ENCODE measurements at places on chromosomes 1 and 21.
A peak's percentile ranks its signal among the peaks of the same experiment; 100 is the strongest.

DNA sequence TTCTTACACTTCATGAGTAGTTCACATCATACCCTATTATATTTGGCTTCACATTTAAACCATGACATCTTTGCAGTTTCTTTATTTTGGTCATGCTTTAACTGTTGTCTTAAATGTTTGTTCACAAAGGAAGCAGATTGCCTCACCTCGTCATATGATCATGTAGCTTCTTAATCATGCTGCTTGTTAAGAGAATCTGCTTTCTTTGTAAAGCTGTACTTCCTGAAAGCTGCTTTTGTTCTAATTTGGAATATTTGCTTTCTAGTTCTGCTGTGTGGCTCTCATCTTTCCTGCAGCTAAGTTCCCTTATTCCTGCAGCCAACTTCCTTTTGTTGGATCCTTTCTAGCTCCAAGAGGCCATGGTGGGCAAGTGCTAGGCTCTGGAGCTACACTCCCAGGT is 62.9 kb upstream of the SIM2 start:
- DNase-seq: no peak

GRCh38 chr1:172345077-172345476 is 75.4 kb upstream of the C1orf105 start:
- DNase-seq: no peak

DNA sequence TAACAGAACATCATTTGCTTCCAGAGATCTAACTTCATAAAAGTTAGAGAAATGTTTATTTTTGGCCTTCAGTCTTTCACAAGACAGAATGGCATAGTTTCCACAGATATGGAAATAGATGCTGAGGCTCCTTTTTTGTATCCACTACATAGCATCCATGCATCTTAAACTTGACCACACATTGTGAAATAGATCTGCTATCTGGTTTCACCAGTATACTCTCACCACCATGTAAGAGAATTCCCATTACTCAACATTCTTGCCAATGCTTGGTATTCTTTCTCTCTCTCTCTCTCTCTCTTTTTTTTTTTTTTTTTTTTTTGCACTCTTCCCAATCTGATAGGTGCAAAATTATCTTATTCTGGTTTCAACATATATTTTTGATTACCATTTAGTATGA is 52.1 kb upstream of the PRMT6 start:
- DNase-seq: no peak

GRCh38 chr1:158117854-158118704 is 62.6 kb upstream of the CD1D start:
- DNase-seq: no peak

DNA sequence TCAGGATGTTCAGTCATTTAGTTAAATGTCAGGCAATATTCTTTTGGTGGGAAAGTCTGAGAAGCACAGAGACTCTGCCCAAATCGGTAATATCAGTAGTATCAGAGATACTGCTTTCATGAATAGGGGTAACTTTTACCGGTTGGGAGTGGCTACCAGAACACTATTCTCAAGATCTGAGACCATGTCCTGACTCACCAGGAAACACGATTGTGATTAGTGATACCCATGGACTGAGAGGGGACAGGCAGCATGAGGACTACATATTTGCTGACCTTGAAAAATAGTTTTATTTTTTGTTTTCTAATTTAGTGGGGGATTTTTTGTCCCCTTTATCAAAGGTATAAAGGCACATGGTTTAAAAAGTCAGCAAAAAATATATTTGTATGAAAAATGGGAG is 76.0 kb upstream of the NEK2 start:
- no peak for DNase-seq

- DNase-seq: no peak
Observed at GRCh38 chr1:66386712-66387111, 147.2 kb upstream of the SGIP1 start.

GRCh38 chr1:182478238-182478637 is 28.3 kb downstream of the RGSL1 start:
- no peak for DNase-seq

- DNase-seq: no peak
Observed at GRCh38 chr1:200323856-200324400, 85.9 kb downstream of the ZNF281 start.

DNA sequence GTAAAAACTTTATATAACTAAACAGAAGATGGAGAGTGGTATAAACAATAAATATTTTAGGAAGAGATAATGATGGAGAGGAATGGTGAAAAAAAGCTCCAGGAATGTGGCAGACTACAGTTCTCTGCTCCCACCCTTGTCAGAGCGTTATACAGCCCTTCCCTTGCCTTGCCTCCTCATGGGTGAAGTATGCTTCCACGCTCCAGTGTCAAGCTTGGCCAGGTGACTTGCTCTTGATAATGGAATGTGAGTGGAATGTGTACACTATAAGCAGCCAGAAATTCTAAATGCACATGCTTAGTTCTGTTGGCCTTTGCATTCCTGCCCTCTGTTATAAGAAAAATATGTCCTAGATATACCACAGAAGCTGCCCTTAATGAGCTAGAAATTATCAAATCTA is 24.7 kb upstream of the POGK start:
- no peak for DNase-seq

DNA sequence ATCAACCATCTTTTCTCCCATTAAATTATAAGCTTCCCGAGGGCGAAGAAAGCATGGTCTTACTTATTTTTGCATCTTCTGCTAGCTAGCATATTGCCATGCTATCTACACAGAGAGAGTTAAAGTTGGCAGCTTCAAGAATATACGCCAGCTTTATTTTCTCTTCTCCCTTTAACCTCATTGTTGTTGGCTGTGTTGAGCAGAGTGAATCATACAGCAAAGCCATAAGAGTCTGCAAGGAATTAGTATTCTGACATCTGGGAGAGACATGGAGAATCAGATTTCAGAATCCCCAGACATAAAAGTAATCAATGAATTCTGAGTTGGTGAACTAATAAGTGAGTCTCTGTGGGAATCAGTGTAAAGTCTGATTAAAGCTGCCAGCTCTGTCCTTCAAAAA is 649.6 kb upstream of the PTBP2 start:
- DNase-seq: no peak

- no peak for DNase-seq
Observed at GRCh38 chr1:109181807-109182163, 31.9 kb upstream of the SARS1 start.

GRCh38 chr1:154982341-154982740 is 803 bp upstream of the FLAD1 start:
- DNase-seq: no peak

GRCh38 chr1:112470966-112471365 is 37.8 kb upstream of the WNT2B start:
- DNase-seq: no peak

DNA sequence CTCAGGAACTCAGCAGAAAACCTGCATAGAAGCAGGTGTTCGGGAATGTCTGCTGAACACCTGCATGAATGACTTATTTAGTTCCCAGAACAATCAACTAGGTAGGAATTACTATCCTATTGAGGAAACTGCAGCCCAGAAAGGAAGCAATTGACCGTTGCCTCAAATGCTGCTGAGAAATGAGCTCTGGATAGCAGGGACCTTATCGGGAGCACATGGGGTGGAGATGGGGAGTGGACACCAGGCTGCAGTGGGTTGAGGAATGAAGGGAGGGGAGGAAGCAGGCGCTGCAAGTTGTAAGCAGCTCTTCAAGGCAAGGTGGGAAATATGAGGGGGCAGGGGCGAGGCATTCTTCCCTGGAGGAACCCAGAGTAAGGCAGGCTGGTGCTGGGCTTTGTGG is 10.8 kb upstream of the CDCP2 start:
- DNase-seq: no peak

GRCh38 chr1:77664939-77665516 is 17.4 kb downstream of the ZZZ3 start:
- DNase-seq: no peak

DNA sequence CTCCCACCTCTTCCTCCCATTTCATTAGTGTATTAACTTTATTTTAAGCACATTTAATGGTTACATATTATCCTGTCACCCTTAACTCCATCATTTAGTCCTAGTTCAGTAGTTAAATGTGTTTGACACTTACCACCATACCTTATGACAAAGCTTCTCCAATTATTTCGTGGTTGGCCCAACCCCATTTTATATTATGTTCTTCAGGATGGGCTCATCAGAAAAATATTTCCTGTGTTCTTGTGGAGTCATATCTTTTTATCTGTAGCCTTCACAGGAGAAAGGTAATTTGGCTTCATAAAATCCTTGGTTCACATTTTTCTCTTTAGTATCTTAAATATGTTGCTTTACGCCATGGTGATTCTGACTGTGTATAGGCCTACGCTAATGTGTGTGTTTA is 142.3 kb upstream of the COL6A1 start:
- no peak for DNase-seq

GRCh38 chr1:98704474-98704873 is 43.0 kb downstream of the SNX7 start:
- peak; percentile 36 for DNase-seq

- DNase-seq: no peak
Observed at GRCh38 chr1:197218857-197219256, 49.2 kb upstream of the CRB1 start.

GRCh38 chr1:213103377-213104306 is 52.6 kb downstream of the RPS6KC1 start:
- DNase-seq: no peak

- no peak for DNase-seq
Observed at GRCh38 chr1:12774801-12775345, 1.3 kb downstream of the PRAMEF12 start.

DNA sequence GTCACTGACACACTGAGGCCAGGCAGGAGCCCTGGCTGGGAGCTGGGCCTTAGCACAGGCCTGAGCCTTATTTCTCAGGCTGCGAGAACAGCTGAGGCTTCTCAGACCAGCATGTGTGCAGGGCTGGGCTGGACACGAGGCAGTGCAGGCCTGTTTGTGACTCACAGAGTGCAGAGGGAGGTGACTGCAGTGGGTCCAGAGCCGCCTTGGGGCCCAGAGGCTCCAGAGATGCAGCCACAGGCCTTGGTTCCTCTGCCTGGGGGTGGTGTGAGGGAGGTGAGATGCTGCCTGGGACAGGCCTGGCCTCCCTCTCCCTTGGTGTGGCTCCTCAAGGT is 61.2 kb upstream of the ETV3 start:
- DNase-seq: no peak

DNA sequence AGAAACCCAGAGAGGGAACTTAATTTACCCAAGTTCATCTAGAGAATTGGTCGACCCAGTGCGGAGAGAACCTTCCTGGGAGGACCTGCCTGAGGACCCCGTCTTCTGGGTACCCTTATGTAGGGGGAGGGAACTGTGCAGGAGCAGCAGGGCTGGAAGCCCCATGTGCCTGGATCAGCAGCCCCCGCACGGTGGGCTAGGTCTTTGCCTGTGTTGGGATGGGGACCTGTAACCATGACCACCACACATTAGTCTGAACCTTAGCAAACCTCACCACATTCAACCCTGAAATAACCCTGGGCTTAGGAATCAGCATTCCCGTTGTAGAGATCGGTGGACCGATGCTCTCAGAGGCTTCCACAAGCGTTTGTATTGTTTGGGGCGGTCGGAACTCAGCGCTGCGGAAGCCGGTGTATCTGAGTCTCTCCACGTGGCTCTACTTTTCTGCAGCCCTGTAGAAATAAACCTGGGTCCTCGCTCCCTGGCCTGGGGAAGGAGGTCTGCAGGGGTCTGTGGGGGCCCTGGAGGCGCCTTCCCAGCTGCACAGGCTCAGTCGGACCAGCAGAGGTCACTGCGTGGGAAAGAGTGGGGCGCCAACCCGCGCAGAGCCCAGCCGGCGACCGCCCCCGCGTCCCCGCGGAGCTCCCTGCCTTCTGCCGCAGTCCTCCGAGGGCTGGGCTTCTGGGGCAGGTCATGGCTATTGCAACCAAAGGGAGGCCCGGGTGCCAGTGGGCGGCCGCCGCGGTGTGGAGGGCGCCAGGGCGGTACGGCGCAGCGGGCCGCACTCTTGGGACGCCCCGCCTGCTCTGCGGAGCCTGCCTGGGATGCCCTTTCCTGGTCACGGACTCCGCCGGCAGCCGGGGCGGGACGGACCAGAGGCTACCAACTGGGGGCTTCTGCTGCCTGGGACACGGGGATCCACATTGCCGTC is 36.2 kb upstream of the KCNA10 start:
- peak; percentile 56 for DNase-seq

DNA sequence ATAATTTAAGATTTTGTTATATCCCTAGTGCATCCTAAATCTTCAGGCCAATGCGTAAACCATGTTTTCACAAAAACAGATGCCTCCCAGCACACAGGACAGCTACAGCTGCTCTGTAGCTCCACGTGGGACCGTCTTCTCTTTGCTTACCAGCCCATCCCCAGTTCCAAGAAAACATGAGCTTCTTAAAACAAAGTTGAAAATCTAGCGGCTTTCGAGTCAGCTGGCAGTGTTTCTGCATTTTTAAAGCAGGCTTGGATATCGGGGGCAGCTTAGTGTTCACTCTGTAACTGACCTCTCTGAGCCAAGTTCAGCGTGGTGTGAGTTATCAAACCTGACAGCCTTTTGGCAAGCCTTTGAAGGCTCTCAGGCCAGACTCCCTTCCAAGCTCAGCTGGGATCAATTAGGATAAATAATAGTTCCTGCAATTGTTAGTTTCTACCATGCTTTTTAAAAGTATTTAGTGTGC is 881.5 kb downstream of the LTN1 start:
- DNase-seq: no peak

- no peak for DNase-seq
Observed at GRCh38 chr1:224592636-224593582, 23.2 kb upstream of the CNIH3 start.

GRCh38 chr1:66147226-66147835 is 354.6 kb downstream of the PDE4B start:
- no peak for DNase-seq

- DNase-seq: peak; percentile 44
Observed at GRCh38 chr1:30847358-30847972, 61.1 kb downstream of the SDC3 start.

GRCh38 chr1:56798053-56798471 is 21.1 kb downstream of the FYB2 start:
- no peak for DNase-seq

DNA sequence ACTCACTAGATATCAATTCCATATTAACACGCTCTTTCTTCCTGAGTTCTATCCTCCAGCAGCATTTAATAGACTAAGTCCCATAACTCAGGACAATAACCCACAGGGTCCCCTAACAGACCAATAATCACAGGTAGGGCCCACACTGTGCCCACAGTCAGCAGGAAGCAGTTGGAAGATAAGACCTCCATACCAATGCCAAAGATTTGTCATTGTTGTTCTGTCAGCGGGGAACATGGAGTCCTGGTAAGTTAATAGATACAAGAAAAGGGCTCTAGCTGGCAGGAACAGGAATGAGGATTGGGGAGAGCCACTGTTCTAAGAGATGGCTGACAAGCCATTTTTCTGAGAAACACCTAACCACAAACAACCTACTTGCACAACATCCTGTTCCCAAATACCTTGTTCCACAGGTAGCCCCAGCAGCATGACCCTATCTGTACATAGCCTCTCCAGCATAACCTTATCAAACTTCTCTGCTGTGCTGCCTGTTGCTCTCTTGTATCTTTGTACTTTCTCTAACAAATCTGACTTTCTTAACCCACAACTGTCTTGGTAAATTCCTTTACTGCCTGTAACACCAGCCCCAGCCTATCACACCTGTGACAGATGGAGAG is 142.0 kb upstream of the KCNJ15 start:
- DNase-seq: no peak

- no peak for DNase-seq
Observed at GRCh38 chr1:7587108-7587772, 183.9 kb upstream of the VAMP3 start.

- no peak for DNase-seq
Observed at GRCh38 chr1:151993084-151993733, 450 bp downstream of the S100A10 start.

- no peak for DNase-seq
Observed at GRCh38 chr1:208541225-208541855, 297.2 kb upstream of the PLXNA2 start.

Measured in neuronal stem cell (in vitro differentiated cells).